ENCODE measurements at places on chromosomes 2 and 18.

GRCh38 chr2:176461809-176462670 is 192.8 kb downstream of the MTX2 start:
- no peak for DNase-seq

- DNase-seq: no peak
Measured at GRCh38 chr18:23740105-23740830, 51.0 kb downstream of the LAMA3 start.

GRCh38 chr2:96402591-96402990 is 67.0 kb downstream of the NCAPH start:
- no peak for DNase-seq

- DNase-seq: no peak
Measured at GRCh38 chr2:173054466-173054865, 21.2 kb upstream of the MAP3K20 start.

- no peak for DNase-seq
Measured at GRCh38 chr2:217162533-217162932, 302.7 kb upstream of the TNP1 start.

GRCh38 chr18:10081492-10081891 is 167.7 kb downstream of the VAPA start:
- no peak for DNase-seq
